ENCODE measurements at places on chromosomes 13 and 19.
A peak's percentile ranks its signal among the peaks of the same experiment; 100 is the strongest.

DNA sequence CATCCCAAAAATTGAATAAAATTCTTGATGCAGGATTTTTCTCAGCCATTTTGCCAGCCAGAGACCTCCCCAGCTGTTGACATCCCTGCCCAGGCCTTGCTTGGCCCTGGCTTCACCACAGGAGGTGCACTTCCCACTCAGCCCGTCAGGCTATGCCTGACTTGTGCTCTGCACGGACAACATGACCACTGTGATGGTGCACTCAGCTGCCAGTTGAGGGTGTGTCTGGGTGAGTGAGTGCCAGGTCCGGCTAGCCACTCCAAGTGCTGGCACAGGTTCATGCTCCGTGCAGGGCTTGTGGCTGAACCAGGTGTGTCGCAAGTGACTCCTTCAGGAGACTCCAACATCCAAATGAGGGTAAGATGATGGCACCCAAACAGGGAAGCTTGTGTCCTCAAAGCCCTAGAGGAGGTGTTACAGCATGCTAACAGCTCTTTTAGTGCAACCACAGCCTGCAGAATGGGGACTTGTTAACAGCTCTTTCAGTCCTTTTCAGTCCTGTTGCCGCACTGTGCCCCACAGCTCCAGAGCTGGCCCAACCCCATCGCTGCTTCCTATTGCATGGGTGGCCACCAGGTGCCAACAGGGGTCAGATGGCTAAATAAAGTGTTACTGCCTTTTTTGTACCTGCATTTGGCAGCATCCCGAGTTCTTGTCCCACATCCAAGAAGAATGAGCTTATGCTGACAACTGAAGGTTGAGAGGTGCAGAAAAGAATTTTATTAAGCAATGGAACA is 380.7 kb downstream of the SLITRK5 start:
- no peak for DNase-seq

DNA sequence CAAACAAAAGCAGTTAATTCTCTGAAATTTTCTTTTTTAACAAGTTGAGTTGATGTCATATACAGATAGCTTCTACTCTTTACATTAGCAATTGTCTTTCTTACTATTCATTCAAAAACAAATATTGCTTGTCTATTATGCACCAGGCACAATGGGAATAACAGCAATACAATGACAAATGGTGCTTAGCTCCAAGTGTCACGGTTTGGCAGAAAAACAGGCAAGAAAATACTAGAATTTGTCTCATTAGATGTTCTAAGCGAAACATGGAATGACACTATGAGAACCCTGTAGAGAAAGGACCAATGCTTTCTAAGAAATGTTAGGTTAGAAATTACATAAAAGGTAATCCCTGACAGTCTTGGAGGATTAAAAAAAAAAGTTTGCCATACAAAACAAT is 187.6 kb downstream of the PCDH9 start:
- no peak for DNase-seq

DNA sequence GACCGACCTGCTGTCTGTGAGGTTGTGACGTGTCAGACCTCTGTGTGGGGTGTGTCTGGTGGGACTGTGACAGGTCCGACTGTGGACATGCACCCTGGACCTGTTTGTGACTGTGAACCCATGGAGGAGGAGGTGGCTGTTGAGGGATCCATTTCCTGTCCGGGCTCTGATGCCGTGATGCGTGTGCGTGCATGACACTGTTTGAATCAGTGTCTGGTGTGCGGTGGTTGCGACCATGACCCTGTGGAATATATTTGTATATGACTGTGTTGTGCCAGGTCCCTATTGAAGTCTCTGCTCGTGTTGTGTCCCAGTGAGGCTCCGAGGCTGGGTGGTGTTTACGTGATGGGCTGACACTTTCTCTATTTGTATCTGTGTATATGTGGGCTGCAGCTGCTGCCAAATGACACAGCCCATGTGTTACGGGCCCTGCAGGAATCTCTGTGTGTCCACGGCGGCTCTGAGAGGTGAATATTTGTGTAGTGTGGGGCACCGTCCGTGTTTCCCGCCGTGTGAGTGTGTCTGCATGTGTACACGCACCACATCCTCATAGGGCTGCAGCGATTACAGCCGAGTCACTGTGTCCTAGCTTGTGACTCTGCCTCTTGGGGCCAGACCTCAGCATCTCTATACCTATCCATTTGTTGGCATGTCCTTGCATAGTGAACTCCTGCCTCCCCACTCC is 18.3 kb downstream of the CCDC97 start:
- peak; percentile 16 for DNase-seq

GRCh38 chr13:76621705-76622104 is 264.5 kb downstream of the KCTD12 start:
- no peak for DNase-seq

- no peak for DNase-seq
These were observed 8.3 kb downstream of the PLEKHG2 start for GRCh38 chr19:39420769-39421168.

DNA sequence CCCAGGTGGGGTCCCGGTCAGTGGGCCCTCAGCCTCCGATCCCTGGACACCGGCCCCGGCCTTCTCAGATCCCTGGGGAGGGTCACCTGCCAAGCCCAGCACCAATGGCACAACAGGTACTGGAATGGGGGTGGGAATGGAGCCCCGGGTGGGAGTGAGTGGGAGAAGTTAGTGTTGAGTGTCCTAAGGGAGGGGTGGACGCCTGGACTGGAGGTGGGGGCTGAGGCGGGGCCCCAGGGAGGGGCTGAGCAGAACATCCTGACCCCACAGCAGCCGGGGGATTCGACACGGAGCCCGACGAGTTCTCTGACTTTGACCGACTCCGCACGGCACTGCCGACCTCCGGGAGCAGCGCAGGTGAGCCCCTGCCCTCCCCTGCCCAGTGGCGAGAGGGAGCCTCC is 17.7 kb downstream of the EPN1 start:
- no peak for DNase-seq

- DNase-seq, result peak; percentile 96
These were observed 2.1 kb downstream of the SLC27A5 start for GRCh38 chr19:58509731-58510083.

- DNase-seq, result no peak
These were observed 886 bp downstream of the MFSD12 start for GRCh38 chr19:3556423-3556977.

DNA sequence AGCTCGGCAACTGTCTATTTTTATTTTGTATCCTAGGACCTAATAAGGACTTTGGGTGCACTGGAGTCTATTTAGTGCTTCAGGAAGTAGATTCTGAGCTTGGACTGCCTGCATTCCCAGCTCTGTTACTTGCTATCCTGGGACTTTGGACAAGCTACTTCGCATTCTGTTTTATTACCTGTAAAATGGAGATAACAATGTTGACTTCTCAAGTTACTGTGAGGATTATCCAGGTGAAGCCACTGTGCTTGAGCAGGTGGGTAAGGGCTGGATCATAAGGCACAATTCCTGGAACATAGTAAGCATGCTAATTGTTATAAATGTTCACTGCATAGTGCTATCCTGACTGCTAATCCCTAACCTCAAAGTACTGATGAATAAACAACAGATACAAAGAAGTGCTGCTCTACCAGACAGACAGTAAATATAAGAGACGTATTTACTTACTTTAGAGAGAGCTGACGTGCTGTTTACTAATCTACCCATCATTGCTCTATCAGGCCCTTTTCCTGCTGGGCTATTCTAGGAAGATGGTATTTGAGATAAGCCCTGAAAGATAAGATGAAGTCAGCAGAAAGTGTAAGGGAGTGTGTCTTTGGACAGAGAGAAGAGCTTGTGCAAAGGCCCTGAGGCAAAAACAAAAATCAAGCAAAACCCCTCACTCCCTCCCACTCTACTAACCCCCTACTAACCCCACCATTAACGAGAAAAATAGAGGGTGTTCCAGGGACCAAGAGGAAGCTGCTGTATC is 50.8 kb upstream of the FLT1 start:
- DNase-seq, result no peak

DNA sequence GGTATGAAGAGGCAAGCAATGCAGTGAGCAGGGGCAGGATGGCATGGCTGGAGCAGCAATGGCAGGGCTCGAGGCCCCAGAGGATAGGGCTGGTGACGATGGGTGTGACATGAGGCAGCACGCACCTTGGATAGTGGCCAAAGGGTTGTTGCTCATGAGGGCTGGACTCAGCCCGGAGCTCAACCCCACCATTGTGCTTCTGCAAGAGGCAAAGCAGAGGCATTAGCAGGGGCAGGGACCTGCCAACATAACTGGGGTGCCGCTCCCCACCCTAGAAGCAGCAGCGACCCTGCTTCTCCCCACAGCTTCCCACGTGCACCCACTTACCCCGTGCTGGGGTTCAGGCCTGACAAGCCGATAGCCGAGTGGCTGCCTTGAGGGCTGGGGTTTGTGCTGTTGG is 15.8 kb downstream of the ZNF574 start:
- DNase-seq, result peak; percentile 81

GRCh38 chr13:101881593-101881992 is 429.1 kb downstream of the ITGBL1 start:
- no peak for DNase-seq

GRCh38 chr13:31310356-31310755 is 110.6 kb downstream of the B3GLCT start:
- DNase-seq, result no peak

DNA sequence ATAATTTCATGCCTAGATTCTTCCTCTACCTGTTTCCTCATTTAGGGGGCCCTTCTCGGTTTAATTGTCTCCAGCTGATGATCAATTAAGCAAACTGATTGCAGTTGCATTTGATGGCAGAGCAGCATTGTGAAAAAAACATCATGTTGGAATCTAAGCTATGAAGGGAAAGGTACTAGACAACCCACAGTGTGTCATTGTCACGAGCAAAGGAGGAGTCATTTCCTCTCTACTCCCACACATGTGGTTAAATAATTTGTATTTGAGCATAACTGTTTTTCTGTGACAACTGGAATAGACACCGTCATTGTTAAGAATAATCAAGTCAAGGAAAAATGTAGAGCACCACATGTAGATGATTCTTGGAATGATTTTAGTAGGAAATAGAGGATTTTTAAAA is 240.3 kb downstream of the DCT start:
- DNase-seq, result peak; percentile 6

DNA sequence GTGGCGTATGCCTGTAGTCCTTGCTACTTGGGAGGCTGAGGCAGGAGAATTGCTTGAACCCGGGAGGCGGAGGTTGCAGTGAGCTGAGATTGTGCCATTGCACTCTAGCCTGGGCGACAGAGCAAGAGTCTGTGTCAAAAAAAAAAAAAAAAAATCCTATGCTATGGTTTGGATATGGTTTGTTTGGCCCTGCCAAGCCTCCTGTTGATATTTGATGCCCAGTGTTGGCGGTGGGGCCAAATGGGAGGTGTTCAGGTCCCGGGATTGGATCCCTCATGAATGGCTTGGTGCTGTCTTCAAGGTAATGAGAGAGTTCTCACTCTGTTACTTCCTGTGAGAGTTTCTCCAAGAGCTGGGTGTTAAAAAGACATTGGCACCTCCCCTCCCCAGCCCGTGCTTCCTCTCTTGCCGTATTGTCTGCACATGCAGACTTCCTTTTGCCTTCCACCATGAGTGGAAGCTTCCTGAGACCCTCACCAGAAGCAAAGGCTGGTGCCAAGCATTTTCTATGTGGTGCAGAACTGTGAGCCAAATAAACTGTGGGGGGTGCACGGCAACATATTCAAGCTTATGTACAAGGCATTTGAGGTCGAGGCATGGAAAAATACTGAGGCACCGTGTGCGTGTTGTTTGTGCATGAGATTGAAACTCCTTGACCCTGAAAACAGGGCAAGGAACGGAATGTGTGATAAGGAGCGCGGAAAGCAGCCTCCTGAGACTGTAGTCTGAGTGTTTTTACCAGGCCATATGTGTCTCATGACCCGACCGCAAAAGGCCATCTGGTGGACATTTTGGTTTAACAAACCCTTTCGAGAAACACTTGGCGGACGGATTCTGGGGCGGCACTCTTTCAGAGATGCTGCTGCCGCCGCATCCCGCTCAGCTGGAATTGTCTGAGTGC is 7.3 kb downstream of the SIGLEC9 start:
- peak; percentile 57 for DNase-seq

DNA sequence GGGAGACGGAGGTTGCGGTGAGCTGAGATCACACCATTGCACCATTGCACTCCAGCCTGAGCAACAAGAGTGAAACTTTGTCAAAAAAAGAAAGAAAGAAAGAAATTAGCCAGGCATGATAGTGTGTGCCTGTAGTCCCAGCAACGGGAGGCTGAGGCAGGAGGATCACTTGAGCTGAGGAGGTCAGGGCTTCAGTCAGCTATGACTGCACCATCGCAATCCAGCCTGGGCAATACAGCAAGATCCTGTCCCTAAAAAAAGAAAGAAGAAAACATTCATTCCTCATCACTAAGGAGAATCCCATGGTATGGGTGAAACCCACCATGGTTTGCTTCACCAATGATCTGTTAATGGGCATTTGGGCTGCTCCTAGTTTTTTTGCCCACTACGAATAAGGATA is 13.0 kb upstream of the AP1M2 start:
- no peak for DNase-seq

DNA sequence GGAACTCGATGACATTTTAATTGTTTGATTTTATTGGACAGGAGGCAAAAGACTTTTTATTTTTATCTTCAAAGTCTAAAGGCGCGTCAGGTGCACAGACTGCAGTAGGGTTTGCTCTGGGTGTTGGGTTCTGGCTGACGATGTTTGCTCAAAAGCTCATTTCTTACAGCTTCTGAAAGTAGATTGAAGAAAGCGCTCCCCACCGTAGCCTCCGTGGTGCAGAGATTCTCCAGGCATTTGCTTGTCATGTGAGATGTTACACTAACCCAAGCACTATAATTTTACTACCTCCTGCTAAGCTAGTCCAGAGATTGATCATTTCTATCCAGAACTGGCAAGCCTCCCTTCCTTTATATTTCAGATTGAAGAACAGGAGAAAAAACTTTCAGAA is 14.5 kb upstream of the ATP11A start:
- DNase-seq, result no peak

DNA sequence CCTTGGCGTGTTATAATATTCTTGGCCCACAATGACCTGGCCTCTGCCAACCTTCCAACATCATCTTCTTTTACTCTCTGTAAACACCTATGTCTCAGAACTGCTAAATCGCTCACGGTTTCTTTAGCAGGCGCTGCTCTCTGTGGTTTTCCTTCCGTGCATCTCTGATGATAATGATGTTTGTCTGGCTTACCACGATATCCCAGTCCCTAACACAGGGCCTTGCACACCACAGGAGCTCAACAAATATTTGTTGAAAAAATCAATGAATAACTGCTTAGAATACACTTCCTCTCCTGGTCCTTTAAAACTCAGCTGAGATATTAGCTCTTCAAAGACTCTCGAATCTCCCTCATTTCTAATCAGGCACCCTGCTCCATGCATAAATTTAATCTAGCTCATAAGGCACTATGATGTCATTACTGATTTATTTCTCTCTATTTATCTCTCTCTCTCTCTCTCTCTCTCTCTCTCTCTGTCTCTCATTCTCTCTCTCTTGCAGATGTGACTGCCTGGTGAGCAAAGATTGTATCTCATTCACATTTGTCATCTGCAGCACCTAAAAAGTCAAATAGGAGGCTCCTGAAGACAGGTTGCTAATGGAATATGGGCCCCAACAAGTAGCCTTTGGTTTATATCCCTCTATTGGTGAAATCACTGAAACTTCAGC is 206.4 kb downstream of the NHLRC3 start:
- no peak for DNase-seq

All from hematopoietic multipotent progenitor cell treated with erythropoietin and hydrocortisone succinate and interleukin-3 and kit ligand, for 8 days (in vitro differentiated cells).